ENCODE measurements at places on chromosomes 6 and 20.
A peak's percentile ranks its signal among the peaks of the same experiment; 100 is the strongest.

GRCh38 chr20:58112017-58112781, 116.3 kb downstream of the ANKRD60 start:
- DNase-seq = no peak

GRCh38 chr20:36367907-36368799, 62.0 kb downstream of the DLGAP4 start:
- DNase-seq = no peak

DNA sequence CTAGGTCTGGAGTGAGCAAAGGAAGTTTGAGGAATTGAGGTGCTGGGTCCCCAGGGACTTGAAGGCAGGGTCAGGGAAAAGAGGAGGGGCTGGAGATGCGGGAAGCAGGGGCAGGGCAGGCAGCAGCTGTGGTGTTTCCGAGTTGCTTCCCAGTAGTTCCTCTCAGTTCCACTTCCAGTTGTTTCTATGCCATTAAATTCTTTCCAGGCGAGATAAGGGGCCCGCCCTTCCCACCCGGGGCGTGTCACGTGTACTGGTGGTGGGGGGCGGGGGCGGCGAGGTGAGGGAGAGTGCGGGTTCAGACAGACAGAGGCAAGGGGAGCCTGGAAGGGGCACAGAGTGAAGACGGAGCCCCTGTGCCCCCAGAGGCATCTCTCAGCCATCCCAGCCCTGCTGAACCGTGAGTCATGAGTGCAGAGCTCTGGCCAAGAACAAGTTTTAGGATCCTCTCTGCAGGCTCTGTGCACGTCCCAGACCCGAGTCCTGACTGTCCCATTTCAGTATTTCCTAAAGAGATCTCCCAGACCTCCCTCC, 977 bp downstream of the TNXB start:
- no peak for DNase-seq

GRCh38 chr20:57695012-57695411, 14.8 kb downstream of the PMEPA1 start:
- DNase-seq = no peak

GRCh38 chr20:10610251-10610650, 63.5 kb downstream of the JAG1 start:
- DNase-seq = no peak

DNA sequence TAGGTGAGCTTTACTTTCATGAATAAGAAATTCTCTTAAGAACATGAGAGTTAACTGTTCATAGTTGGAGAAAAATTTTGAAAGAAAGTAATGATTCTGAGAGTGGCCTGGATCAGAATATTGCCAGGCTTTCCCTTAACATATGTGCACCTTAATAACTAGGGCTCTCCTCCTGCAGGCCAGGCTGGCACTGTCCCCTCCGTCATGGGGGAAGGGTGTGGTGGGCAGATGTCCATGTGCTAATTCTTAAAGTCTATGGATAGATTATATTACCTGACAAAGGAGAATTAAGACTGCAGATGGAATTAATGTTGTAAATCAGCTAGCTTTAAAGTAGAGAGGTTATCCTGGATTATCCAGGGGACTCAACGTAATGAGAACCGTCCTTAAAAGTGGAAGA, 10.9 kb upstream of the KLHL32 start:
- DNase-seq = no peak

GRCh38 chr6:16236631-16237199, 1.7 kb upstream of the GMPR start:
- DNase-seq = no peak

GRCh38 chr20:45340236-45340847, 7.9 kb downstream of the SDC4 start:
- DNase-seq = no peak

- DNase-seq = no peak
These were observed 90.8 kb downstream of the DACT2 start for GRCh38 chr6:168228676-168229367.

DNA sequence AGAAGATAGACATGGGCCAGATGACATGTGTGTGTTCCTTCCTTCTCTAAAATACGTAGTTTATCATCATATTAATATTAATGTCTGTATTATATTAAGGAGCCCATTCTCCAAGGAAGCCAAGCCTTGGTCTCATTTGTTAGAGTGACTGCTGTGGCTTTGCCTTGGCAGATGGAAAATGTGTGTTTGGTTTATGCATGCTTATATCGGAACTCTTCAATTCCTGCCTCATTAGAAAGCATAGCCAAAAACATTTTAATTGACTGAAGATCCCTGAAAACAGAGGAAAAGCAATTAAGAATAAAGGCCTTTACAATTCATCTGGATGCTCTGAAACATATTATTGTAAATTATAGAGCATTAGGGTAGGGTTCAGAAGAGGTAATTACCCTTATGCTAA, 106.4 kb downstream of the COL9A1 start:
- no peak for DNase-seq

DNA sequence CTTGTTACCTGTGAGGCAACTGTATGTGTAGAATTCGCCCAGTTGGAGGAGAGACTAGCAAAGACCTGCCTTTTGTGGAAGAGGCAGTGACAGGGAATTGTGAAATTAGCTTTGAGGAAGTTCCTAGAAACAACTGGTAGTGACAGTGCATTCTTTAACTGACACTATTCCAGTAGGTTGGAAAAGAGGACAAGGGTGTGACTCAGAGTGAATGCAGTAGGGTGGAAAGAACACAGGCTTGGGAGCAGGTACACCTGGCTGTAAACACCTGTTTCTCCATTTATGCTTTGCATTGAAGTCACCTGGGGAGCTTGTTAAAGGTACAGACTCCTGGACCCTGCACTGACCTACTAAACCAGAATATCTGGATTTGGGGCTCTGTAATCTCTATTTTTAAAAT, 295.7 kb downstream of the PHACTR1 start:
- no peak for DNase-seq

DNA sequence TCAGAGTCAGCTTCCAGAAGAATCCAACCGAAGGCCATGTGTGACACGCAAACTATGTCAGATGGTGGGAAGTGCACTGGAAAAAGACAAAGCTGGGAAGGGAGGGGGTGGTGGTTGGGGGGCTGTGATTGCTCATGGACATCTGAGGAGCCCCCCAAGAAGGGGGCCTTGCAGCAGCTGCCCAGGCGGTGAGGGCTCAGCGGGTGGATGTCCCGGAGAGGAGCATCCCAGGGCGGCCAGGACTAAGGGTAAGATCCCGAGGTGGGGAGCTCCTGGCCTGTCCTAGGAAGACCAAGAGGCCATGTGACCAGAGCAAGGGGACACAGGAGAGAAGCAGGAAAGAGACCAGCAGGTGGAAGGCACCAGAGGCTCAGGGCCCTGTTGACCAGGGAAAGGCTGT, 299.5 kb downstream of the PREX1 start:
- DNase-seq = no peak

- DNase-seq = no peak
These were observed 1096.4 kb upstream of the MAP3K7 start for GRCh38 chr6:91683240-91683639.

DNA sequence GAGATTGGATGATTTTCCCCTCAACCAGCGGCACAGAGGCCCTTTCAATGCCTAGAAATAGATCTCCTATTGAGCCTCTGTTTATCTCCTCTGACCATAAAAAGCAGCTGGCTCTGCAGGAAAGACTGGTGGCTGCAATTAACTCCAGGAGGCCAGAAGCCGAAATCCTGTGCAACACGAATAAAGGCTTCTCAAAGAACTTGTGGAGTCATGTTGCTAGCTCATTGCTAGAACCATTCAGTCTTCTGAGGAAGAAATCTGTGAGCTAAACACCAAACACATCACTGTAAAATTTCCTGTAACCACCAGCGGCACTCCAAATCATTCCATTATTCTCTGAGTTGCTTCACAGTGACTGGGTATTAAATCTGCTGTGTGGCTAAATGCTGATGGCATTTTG, 49.1 kb upstream of the TPD52L1 start:
- DNase-seq = no peak

GRCh38 chr20:48107560-48107959, 322.3 kb upstream of the SULF2 start:
- DNase-seq = no peak

GRCh38 chr20:2507875-2508630, 662 bp downstream of the ZNF343 start:
- no peak for DNase-seq

- no peak for DNase-seq
These were observed 75.8 kb upstream of the RIN2 start for GRCh38 chr20:19682249-19682648.

DNA sequence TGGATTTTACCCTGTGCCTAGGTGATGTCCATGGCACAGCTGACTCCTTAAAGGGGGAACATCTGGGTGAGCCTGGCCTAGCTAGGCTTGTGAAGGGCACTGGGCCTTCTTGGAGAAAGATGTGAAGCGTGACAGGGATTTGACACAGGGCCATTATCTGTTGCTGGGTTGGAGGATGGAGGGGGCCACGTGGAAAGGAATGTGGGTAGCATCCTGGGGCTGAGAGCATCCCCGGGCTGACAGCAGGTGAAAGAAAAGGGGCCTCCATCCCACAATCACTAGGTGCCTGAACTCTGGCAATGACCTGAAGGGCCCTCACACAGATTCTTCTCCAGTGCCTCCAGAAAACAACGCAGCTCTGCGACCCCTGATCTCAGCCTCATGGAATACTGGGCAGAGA, 124.7 kb downstream of the DTNBP1 start:
- no peak for DNase-seq

GRCh38 chr6:116444575-116444974, 16.6 kb upstream of the CALHM6 start:
- DNase-seq = no peak

- DNase-seq = no peak
These were observed 69.4 kb downstream of the SLC22A3 start for GRCh38 chr6:160417550-160417949.

DNA sequence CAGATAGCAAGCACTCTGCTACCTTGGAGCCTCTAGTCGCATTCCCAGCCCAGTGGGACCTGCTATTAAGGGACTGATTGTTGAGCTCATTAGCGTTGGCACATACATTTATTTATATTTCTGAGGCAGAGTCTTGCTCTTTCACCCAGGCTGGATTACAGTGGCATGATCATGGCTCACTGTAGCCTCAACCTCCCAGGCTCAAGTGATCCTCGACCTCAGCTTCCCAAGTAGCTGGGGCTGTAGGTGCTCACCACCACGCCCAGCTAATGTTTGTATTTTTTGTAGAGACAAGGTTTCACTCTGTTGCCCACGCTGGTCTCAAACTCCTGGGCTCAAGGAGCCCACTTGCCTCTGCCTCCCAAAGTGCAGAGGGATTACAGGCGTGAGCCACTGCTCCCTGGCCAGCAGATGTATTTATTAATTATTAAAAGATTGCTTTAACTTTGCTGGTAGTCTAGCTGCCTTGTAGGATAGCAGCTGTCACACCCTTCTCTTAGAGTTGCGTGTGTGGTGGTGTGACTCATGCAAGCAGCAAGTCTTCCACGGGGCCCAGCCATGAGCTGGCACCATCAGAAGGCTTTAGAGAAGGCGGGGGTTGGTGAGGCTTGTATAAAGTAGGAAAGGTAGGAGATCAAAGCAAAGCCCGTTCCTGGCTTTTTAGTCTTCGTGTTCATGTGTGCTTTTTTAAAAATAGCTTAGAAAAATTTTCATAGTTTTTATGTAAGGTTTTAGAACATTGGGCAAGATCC, 16.5 kb downstream of the ACTR5 start:
- DNase-seq = peak; percentile 21

DNA sequence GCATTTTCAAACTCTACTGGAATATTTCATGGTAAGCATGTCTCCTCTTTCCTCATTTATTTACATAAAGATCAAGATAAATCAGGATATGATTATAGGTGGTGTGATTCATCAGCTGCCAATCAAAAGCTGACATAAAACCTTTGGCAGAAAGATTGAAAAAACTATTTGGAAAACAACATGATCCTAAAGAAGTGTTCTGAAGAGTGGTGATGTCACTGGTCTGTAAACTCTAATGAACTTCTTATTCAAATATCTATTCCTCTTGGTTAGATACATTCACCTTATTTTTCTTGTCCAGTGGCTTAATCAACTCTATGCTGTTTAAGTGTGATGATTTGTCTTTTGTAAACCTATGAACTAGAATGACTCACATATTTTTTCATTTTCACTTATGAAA, 535.5 kb upstream of the CITED2 start:
- no peak for DNase-seq

GRCh38 chr6:79803917-79804316, 143.4 kb downstream of the ELOVL4 start:
- DNase-seq = no peak

DNA sequence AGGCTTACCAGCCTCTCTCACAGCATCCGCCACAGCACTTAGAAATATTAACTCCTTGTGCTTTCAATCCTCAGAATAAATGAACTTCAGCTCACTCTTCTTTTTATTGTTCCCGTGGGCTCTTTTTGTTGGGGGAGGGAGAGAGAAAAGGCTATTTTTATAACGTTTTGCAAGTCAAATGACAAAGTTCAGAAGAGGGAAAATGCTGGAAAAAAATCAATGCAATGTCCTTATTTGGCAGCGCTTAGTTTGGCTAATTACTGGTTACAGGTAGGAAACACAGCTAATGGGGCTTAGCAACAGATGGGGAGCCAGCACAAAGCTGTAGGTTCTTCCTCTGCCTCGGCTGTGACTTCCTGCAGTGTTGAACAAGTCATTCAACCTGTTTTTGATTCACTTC, 1067.0 kb upstream of the MAP3K7 start:
- no peak for DNase-seq

DNA sequence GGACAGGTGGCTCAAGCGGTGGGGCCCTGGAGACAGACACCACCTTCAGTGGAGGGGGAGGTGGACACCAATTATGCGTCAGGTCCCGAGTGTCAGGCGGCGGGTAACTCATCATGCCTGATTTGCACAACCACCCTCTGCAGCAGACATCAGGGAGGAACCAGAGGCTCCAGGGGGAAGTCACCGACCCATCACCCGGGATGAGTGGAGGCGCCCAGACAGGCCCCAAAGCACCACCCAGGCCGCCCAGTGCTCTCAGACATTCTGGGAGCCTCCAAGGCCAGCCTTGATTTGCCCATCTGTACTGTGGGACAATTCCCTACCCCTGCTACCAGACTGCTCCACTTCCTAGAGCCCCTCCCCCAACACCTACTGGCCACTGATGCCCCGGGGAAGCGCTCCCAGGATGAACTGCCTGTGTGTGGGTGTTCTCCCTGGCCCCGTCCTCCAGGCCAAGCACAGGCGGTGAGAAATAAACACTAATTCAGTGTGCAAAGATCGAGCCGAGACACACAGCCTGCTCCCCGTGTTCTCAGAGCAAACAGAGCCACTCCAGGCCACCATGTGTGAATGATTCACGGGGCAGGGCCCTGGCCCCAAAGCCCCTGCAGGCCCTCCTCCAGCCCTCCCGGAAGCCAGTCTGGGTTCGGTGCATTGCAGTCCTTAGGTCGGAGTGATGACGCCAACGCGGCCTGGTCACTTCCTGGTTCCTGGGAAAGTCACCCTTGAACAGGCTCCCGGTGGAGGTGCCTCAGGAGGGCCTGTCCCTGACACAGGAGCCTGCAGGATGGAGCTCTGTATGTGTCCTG, 107.2 kb downstream of the ASXL1 start:
- DNase-seq = no peak

Data from CD4-positive, alpha-beta T cell treated with Interleukin-2 at 100 ng/mL for 4 hours (primary cell).